Keratinocyte (primary cell): ENCODE measurements at places on chromosomes 1 and 21.

DNA sequence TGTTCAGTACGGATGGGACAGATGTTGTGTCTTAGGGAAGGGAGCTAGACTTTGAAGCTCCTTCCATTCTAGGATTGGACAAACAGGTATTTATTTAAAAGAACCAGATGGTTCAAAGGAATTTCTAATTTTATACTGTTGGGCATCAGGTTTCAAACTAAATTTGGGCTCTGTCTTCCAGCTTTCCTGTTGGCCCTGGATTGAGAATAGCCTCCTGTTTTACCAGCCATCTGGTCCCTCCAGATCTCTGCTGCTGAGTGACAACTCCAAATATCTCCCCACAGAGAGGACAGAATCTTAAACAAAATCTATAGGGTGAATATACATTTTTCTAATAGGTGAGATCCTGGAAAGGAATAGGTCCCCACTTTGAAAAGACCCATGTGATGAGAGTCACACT lies 52.5 kb upstream of the CNIH3 start:
- no peak for DNase-seq

DNA sequence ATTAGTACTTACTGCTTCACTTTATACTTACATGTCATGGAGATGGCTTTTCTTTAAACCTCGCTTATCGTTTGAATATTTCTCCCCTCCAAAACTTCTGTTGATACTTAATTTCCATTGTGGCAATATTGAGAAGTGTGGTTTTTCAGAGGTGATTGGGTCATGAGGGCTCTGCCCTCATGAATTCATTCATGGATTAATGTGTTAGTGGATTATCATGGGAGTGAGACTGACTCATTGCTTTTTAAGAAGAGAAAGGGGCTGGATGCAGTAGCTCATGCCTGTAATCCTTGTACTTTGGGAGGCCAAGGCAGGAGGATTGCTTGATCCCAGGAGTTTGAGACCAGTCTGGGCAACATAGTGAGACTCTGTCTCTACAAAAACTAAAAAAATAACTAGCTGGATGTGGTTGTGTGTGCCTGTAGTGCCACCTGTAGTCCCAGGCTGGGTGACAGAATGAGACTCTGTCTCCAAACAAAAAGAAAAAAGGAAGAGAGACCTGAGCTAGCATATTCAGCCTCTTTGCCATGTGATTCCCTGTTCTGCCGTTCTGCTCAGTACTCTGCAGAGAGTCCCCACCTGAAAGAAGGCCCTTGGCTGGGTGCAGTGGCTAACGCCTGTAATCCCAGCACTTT lies 30.2 kb downstream of the RABGAP1L start:
- no peak for DNase-seq

GRCh38 chr1:27778056-27778455 lies 5.0 kb downstream of the STX12 start:
- no peak for DNase-seq

DNA sequence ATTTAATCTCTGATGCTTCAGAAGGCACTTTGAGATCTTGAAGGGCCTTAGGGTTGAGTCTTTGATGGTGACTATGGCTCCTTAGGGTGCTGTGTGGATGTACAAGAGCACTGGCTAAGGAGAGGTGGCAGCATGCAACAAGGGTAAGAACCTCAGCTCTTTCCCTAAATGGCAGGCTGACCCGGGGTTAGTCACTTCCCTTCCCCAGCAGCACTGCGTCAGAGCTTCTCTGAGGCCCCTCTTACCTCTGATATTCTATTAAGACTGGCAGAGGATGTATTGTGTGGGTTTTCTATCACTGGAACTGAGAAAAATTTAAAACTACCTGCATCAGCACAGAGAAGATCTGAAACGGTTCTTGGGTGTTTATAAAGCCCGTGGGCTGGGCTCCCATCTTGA lies 11.8 kb downstream of the C1orf116 start:
- DNase-seq = no peak

- DNase-seq = no peak
Observed at GRCh38 chr1:167767761-167768160, 46.0 kb downstream of the MPZL1 start.

- no peak for DNase-seq
Observed at GRCh38 chr1:152960452-152961044, 9.9 kb upstream of the SPRR4 start.

GRCh38 chr1:212816567-212817278 lies 25.0 kb downstream of the TATDN3 start:
- DNase-seq = no peak

DNA sequence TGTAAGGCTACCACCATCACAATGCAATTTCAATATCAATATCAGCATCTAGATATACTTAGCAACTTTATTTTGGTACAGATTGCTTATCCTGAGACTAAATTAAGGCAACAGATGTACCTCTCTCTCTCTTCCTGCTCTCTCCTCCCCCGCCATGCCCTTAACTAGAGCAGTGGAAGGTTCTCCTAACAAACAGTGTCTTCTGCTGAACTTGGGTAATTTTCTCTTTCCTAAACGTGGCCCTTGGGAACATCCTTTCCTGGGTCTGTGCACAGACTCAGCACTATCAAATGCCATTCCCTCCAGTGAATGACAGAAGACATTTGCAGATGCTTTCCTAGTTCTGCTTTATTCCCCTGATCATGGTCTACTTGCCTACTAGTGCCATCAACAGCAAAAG lies 85.6 kb upstream of the TTC39A start:
- no peak for DNase-seq

GRCh38 chr1:57722285-57722978 lies 298.6 kb upstream of the DAB1 start:
- no peak for DNase-seq

DNA sequence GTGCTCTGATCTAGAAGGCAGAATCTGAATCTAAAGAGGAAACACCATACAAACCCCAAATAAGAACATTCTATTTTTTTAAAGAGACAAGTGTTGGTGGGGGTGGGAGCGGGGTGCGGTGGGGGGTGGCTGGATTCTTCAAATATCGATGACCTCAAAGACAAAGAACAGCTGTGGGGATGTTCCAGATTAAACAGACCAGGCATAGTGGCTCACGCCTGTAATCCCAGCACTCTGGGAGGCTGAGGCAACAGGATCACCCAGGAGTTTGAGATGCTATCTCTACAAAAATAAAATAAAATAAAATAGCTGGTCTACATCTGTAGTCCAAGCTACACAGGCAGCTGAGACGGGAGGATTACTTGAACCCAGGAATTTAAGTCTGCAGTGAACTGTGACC lies 5.0 kb downstream of the ATP1A4 start:
- no peak for DNase-seq

DNA sequence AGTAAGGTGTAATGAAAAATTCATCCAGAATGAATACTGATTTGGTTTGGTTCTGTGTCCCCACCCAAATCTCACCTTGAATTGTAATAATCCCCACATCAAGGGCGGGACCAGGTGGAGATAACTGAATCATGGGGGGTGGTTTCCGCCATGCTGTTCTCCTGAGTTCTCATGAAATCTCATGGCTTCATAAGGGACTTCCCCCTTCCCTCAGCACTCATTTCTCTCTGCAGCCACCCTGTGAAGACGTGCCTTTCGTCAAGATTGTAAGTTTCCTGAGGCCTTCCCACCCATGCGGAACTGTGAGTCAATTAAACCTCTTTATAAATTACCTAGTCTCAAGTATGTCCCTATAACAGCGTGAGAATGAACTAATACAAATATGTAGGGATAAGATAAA lies 5.5 kb upstream of the SYNJ1 start:
- DNase-seq = no peak

DNA sequence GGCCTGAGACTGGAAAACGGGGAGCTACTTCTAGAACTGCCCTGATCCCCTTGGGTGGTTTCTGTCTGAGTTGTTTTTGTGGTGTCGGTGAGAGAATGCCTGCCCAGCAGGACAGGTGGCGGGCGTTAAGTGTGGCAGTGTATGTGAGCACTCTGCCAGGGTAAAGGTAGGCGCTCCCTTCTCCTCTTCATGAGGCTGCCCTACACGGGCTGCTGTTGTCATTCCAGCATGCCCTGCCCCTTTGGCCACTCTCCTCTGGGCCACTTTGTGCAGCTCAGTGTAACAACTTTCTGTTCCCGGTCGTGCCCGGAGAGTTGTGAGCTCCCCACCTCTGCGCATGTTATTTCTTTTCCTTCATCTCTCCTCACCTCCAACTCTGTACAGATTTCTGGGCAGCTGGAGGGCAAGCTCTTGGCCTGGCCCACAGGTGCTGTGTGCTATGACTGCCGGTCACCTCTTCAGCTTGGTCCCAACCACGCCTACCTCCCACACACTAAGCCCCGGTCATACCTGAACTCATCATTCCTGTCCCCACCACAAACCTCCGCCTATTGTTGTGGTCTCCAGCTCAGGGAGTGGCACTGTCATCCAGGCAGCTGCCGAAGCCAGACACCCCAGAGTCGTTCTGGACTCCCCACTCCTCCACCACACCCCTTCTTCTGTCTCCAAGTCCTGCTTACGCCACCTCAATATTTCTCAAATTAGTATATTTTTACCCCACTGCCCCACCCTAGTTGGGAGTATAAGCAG lies 69.0 kb downstream of the GADD45A start:
- no peak for DNase-seq

GRCh38 chr1:221165839-221166500 lies 286.7 kb downstream of the HLX start:
- no peak for DNase-seq

DNA sequence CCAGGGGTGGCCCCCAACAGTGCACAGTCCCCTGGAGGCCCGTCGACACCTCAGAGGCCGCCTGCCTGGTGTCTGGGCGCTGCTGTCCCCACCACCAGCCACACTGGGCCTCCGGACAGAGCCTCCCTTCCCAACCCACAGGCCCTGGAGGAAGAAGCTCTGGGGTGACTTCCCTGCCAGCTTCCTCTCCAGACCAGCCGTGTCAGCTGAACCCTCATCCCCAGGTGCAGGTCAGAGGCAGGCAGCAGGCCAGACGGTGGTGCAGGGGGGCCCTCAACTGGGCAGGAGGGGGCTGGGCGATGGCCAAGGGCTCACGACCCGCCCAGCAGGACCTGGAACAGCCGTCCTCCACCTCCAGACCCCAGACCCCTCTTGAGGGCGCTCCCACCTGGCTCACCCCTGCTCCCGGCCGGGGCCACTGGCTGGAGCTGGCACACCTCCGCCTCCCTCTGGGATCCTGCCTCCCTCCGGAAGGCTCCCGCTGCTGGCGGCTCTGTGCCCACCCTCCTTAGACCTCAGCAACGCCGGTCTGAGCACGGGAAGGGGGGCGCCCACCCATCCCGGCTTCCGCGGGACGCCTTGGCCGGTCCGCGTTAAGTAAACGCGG lies 520 bp downstream of the TNFRSF18 start:
- no peak for DNase-seq

DNA sequence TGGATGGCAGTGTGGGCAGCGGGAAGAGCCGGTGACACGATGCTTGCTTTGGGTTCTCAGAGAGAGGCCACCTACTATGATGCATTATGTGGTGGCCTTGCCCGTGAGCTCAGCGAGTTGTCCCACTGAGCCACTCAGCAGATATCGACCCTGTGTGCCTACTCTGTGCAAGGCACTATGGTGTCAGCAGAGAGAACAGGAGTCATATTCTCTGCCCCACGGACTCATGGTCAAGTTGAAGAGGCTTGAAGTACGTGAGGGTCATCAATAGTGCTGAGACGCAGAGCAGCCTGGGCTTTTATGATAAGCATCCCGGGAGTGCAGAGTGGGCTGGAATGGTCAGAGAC lies 466.2 kb downstream of the CAMTA1 start:
- DNase-seq = no peak

DNA sequence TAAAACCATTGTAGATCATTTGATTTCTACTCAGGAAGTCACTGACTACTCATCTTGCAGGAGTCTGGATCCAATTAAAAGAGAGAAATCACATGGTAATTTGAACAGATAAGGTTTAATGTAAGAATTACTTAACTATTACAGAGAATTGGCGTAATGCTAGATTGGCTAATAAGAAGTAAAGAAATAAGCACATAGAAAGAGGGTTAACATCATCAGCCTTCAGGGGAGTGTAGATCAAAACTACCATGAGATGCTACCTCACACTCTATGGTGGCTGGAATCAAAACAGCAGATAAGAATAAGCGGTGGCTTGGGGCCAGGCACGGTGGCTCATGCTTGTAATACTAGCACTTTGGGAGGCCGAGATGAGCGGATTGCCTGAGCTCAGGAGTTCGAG lies 11.7 kb downstream of the ST3GAL3 start:
- no peak for DNase-seq

DNA sequence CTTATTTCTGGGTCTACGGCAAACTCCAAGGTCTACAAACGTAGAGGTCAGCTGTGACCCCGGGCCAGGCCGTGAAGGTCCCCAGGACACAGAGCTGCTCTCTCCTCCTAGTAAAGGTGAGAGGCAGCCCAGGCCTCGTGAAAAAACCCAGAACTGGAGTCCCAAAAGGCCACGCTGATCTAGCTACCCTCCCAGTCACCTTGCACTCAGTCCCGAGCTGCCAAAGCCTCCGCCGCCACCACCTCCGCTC lies 125 bp downstream of the ATP5PF start:
- no peak for DNase-seq

GRCh38 chr1:203528976-203529835 lies 35.3 kb downstream of the OPTC start:
- no peak for DNase-seq

GRCh38 chr1:59105548-59106507 lies 191.1 kb upstream of the FGGY start:
- no peak for DNase-seq

DNA sequence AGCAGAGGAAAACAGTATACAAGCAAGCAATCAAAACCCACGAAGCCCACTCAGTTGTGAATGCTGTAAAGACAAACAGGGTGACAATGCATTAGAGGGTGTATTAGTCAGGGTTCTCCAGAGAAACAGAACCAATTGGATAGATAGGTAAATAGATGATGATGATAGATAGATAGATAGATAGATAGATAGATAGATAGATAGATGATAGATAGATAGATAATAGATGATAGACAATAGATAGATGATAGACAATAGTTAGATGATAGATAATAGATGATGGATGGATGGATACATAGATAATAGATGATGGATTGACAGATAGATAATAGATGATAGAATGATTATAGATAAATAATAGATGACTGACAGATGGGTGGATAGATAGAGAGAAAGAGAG lies 48.3 kb downstream of the LRRC38 start:
- DNase-seq = no peak

DNA sequence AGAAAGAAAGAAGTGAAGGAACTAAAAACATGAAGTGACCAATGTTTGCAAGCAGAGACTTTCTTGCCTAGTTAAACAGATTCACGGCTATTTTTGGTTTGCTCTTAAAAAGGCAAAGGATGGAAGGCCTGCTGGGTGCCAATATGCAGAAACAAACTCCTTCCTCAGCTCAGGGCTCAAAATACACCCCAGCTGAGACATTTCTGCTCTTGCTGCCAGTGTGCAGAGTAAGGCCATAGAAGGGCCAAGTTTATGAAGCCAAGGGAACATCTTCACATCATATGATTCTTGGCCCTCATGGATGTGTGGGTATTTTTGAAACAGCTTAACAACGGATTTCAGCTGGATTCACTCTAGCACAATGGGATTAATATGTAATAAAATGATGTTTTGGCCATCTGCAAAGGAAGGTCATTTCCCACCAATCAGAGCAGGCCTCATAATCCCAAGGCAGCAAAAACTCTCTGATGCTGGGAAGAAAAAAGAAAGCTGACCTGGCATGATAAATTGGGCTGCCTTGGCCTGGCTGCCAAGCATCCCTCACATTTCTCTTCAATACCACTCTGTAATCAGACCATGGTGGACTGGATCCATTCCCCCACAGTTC lies 70.7 kb downstream of the CAPZB start:
- DNase-seq = no peak
